Stimulated activated CD4-positive, alpha-beta T cell treated with anti-CD3 and anti-CD28 coated beads, Interleukin-15, amount 100 ng/mL, for 48 hours (primary cell): ENCODE measurements at places on chromosomes 1 and 21.

DNA sequence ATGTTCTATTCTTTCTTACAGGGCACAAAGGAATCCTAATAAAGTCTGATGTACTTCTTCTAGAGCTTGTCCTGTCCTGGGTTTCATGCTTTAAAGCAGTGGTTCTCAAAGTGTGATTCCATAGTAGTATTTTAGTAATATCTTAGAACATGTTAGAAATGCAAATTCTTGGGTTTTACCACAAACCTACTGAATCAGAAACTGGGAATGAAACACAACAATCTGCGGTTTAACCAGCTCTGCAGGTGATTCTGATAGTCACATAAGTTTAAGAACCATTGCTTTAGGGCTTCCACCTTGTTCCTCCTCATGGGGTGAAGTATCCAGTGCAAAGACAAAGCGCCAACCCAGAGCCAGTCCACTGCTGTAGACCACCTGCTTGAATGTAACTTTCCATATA lies 41.1 kb downstream of the NGF start:
- DNase-seq = no peak

- DNase-seq = no peak
Measured at GRCh38 chr1:73910466-73910865, 287.5 kb downstream of the LRRIQ3 start.

- DNase-seq = no peak
Measured at GRCh38 chr1:204621996-204622395, 63.5 kb downstream of the LRRN2 start.

GRCh38 chr1:184836934-184837895 lies 82.6 kb upstream of the EDEM3 start:
- no peak for DNase-seq

- DNase-seq = no peak
Measured at GRCh38 chr21:33966324-33966949, 50.8 kb upstream of the ATP5PO start.

GRCh38 chr1:245611251-245611650 lies 456.5 kb downstream of the KIF26B start:
- no peak for DNase-seq

DNA sequence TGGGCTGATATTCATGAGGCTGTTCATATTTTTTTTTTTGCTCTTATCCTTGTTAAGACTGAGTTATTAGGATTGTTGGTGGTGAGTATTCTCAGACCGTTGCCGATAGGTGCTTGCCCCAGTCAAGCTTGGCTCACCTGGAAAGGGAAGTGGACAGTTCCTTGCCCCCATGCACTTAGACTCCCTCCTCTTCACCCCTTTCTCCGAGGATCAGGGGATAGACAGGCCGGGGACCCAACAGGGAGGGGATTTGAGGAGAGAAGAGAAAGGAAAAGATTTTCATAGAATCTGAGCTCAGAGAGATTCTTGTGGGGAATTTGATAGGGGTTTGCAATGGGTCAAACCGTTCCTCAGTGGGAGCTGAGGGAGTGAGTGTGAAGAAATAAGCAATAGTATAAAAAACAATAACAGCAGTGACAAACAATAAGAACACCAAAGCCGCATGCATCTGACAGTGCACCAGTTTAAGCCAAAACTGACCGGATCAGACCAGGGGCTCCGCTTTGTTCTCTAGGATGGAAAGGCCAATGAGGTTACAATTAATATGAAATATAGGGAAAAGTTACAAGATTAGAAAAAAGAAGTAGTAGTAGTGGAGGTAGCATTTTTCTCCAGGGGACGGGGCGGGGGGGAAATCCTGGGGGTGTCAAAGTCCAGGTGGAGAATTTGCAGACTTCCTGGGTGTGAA lies 8.9 kb downstream of the PAX7 start:
- no peak for DNase-seq

GRCh38 chr1:48105165-48105564 lies 108.0 kb upstream of the TRABD2B start:
- DNase-seq = no peak

- DNase-seq = peak; percentile 56
Measured at GRCh38 chr1:182084487-182085316, 23.2 kb upstream of the ZNF648 start.

GRCh38 chr1:92601044-92601443 lies 114.3 kb upstream of the GFI1 start:
- no peak for DNase-seq

DNA sequence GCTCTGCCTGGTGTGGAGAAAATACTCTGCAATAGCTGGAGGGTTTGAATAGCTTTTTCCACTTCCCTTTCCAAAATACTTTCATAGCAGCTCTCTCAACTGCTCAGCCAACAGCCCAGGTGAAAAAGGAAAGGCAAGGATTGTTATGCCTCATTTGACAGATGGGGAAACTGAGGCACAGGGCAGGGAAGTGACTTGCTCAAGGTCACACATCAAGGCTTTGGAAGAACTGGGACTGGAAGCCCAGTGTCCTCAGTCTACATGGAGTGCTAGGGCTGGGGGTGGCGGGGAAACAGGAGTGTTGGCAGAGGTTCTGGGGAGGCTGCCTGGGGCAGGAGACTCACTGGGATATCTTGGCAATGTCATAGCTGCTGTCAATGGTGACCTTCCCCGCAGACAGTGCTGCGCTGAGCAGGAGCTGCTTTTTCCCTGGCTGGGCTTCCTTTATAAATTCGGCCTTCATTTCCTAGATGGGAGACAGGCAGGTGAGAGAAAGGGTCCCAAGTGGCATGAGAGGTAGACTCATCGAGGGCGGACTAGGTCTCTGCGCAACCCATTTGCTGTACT lies 4.0 kb downstream of the CHI3L1 start:
- DNase-seq = no peak

DNA sequence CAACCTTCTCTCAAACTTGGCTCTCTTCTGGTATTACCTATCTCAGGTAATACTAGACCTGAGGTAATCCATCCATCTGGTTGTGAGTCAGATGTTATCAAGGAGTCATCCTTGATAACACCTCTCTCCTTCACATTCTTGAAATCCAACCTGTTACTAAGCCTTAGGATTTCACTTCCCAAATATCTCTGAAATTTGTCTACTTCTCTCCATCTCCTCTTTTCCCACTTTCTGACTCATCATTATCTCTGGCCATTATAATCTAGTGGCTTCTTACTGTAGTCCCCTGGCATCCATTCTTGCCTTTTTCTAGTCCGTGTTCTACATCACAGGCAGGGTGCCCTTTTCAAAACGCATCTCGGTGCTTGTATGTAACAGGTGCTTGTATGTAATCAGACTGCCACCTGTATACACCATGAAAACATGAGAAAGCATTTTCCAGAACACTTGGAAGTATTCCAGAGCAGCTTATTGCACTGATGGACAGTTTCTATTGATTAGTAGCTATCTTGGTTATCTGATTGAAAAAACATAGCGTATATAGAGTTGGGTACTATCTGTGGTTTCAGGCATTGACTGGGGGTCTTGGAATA lies 4.5 kb downstream of the COG2 start:
- DNase-seq = no peak

GRCh38 chr1:36106269-36106668 lies 17.6 kb downstream of the ADPRS start:
- DNase-seq = no peak

DNA sequence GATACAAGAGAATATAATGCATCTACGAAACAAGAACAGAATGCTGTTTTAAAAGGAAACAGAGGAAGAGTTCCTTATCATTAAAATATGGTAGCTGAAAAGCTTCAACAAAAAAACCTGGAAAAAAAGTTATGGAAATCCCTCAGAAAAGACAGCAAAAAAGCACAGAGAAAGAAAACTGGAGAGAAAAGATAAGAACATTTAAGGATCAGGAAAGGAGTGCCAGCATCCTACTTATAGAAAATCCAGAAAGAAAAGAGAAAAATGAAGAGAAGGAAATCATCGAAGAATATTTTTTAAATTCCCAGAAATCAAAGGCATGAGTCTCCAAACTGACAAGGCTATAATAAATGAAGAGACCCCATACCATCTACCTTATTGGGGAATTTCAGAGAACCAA lies 29.8 kb downstream of the SUSD4 start:
- DNase-seq = no peak

DNA sequence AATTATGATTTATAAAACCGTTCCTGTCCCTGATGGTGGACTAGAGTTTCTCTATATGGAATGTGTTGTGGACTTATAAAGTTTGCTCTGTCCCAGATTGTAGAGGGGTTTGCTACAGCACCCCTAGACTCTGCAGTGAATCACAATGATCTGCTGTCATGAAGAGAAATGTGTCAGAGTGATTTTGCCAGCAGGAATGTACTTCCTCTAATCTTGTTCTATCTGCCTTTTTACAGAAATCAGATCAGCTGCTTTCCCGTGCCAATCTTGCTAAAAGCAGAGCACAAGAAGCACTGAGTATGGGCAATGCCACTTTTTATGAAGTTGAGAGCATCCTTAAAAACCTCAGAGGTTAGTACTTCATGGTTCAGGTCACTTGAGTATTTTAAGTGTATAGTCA lies 52.0 kb downstream of the LAMC2 start:
- no peak for DNase-seq

GRCh38 chr1:238450976-238451375 lies 560.3 kb upstream of the ZP4 start:
- no peak for DNase-seq

- DNase-seq = no peak
Measured at GRCh38 chr21:24470852-24471251, 1136.4 kb downstream of the MRPL39 start.

DNA sequence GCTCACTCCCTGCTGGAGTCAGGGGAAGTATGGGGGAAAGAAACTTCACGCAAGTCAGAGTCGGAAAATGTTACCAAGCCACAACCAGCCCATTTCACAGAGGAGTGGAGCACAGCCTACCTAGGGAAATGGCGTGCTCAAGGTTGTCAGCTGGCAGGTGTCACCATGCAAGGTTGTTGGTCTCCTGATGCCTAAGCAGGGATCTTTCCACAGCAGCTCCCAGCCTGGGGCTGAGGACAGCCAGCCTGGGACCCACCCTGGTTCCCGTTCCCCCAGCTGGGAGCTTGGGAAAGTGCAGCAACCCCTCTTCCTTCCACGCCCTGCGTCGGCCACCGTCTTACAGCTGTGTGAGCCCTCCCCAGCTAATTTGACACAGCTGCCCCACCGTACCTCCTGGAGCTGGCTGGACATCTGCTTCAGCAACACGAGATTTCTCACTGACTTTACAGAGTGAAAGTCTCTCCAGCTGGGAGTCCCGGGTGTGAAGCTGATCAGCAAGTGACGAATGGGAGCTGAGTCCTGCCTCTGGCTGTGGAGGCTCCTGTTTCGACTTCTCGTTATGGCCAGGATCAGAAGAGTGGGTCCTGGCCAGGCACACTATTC lies 224.6 kb upstream of the RAB4A start:
- DNase-seq = no peak

DNA sequence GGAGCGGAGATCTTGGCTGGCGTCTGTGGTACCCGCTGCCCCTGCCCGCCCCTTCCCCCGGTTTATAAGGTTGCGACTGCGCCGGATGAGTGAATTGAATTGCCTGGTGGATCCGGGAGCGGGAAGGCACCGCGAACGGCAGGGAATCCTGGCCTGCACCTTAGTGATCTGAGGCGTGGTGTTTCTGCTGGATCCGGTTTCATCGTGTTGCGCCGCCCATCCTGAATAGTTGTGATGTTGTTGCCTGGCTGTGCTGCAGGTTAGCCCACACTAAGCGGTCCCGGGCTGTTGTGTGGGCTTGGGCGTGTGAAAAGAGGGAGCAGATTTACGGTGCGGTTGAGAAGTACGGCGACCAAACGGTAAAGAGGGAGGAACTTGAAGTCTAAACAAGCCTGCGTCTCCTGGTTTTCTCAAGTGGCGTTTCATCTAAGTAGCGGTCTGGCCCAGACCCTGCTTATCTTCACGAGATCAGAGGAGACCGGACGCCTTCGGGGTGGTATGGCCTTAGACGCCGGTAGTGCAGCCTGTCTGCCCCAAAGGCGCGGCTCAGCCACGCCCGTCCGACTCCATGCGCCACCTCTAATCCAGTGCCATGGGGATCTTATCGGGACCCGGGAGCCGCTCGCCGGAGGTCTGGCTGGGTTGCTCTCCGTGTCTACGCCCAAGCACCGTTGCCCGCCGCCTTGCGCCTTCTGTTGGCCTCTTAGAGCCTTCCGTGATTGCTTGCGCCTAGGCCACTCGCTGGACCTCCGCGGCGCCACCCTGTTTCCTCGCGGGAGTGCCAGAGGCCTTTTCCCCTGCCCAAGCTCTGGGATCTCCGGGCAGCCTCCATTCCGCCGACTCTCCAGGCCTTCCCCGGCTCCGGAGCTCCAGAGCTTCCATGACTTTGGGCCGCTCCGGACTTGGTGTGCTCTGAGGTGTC lies 87.5 kb upstream of the RHOU start:
- no peak for DNase-seq

- DNase-seq = no peak
Measured at GRCh38 chr1:6834366-6834765, 49.1 kb downstream of the CAMTA1 start.

- DNase-seq = no peak
Measured at GRCh38 chr1:70411360-70411844, 334 bp downstream of the CTH start.

GRCh38 chr1:44677201-44677766 lies 2.8 kb downstream of the ARMH1 start:
- no peak for DNase-seq

- peak; percentile 4 for DNase-seq
Measured at GRCh38 chr1:55640708-55641473, 425.7 kb upstream of the USP24 start.

DNA sequence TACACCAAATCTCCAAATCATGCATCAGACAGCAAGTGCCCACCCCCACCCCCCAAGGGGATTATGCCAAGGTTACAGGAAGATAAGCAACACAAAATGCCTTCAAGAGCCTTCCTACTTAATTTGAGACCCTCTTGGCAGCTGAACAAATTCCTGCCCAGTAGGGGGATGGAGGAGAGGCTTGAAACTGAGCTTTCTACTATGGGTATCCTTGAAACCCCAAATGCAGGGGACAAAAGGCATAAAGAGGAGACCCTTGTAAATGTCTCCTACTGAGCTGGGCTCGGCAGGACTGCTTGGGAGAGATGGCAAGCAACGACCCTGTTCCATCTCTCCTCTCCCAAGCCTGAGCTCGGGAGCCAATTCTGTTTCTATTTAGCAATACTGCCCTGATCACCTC lies 3.5 kb downstream of the SLC41A1 start:
- DNase-seq = no peak

- DNase-seq = no peak
Measured at GRCh38 chr1:184930232-184930631, 44.1 kb downstream of the NIBAN1 start.
